ENCODE measurements at places on chromosomes 2 and 18.
A peak's percentile ranks its signal among the peaks of the same experiment; 100 is the strongest.

DNA sequence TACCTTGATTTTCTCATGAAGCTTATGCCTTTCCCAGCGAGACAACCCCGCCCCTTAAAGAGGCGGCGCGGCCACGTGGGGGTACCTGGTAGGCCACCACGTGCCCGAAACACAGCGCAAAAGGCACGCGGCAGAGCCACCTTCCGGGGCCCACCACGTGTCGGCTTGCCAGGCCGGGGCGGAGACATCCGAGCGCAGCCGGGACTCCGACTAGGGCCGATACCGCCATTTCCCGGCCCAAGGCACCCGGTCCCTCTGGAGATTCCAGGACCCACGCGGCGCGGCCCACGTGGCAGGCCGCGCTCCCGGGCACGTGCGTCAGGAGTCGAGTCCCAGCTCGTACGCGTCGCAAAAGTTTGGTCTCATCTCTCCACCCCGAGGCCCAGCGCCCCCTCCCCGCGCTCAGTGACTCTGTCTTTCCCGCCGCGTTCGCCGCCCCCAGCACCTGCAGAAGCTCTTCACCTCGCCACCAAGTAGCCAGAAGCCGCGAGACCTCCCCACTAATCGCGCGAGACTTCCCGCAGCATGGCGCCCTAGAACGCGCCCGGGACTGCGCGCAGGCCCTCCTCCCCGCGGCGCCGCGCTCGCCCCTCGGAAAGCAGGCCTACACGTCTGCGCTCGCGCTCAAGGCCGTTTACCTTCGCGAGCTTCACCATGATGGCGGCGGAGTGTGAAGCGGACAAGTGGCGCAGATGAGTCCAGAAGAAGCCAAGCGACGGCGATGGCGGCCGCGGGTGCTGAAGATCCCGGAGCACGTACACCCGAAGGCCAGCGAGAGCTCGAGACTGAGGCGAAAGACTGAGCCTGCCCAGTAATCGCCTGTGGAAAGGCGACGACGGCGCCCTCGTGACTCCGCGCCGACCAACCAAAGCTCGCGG, at the start of gene NCL:
Gene NCL, minus strand, starts transcription at position 787 of the 878 bp plus-strand sequence. Its CDS starts 131 bp downstream, at position 656.
- DNase-seq = peak; percentile 61

GRCh38 chr2:238527565-238527964, 100.8 kb downstream of the ASB1 start:
- no peak for DNase-seq

DNA sequence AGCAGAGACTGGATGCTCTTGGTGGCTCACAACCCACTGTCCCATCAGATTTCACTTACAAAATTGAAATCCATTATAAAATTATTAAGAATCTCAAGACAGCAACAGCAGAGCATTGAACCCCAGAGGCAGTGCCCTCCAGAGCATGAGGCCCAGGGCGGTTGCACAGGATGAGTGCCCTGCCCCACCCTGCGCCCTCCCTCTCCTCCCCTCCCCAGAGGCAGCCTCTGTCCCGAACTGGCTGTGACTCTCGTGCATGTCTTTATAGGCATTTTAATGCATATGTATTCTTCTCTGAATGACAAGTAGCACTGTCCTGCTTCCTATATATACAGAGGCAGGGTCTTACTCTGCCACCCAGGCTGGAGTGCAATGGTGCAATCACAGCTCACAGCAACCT, 10.4 kb downstream of the MFSD2B start:
- DNase-seq = no peak

DNA sequence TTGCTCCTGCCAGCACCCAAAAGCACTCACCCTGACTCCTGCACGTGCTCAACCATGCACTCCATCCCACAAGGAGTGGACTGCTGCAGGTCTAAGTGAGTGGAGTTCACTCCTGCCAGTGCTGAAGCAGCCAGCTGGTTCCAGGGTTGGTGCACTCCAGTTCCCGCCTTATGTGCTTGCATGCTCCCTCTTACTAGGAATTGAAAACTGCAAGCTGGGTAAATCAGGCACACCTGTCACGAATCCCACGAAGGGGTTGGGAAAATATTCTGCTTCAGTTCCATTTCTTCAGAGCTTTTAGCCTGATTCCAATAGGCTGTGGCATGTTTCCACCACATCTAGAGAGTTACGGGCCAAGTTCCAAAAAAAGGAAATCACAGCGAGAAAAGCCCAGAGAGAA, 1365.5 kb upstream of the CHAC2 start:
- DNase-seq = no peak

Data from H9 (cell line).